ENCODE measurements at places on chromosomes 7 and 10.

DNA sequence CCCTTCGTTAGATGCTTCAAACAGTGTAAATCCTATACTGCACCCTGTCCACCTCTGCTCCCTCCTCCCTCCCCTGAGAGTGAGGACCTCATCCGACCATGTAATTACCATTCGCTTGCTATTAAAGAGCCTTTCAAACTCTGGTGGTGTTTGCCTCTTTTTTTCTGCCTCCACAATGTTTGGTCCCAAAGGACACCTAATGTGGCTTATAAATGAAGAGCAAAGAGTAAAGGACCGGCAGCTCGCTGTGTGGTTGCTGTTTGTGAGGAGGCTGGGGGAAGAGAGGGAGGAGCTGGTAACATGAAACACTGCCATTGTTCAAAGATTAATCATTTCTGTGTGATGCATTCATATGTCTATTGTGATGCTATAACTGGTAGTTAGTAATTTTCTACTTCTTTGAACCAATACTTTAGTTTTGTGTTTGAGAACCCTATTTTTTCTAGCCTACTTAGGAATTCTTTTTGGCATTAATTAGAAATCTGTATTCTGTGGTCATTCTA is 27.9 kb downstream of the MTURN start:
- DNase-seq = no peak

DNA sequence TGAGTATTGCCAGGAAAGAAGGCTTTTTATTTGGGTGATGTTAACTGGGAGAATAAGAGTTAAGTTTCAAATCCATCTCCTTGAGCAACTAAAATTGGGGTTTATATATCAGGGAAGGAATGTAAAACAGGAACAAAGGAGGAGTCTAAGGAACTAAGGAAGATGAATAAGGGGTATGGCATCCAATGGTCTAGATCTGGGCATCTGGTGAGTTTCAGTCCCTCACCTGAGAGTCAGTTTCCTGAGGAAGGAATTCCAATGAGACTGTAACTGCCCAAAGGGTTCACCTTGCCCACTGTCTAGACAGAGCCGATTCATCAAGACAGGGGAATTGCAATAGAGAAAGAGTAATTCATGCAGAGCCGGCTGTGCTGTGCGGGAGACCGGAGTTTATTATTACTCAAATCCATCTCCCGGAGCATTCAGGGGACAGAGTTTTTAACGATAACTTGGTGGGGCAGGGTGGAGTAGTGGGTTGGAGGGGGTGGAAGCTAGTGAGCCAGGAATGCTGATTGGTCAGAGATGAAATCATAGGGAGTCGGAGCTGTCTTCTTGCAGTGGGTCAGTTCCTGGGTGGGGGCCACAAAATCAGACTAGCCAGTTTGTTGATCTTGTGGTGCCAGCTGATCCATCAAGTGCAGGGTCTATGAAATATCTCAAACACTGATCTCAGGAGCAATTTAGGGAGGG is 188.3 kb upstream of the STK17A start:
- no peak for DNase-seq

DNA sequence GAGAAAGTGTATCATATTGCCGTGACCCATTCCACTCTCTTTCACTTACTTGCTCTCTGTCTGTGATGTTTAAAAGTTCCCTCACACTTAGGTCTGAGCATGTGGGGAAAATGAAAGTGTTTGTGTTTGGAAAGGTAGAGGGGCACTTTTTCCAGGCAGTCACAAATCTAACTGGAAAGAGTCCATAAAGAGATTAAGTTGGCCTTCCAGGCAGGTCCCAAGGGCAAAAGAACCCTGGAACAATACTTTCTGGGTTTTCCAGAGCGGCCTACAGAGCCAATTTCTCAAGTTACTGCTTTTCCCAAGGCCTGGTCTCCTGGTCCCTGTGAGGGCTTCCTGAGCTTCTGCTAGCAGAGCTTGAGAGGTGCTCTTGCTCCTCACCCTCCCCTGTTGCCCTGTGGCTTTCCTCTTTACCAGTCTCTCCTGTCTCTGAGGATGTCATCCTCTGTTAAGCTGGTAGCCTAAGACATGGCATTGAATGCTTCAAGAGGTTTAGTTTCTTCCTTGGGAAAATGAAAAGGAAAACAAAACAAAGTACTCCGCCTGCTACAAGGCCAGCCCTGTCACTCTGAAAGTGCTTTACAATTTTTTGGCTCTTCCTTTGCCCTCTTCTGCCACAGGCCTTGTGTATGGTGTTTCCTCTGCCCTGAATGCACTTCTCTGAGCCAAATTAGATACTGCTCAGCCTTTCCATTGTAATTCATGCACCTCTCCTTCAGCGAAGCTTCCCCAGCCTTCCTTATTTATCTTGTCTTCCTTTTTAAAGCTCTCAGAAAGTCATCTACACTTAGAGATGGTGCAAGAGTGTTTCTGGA is 20.1 kb downstream of the TES start:
- no peak for DNase-seq

- no peak for DNase-seq
Observed at GRCh38 chr10:114401195-114401791, 3.0 kb downstream of the AFAP1L2 start.

DNA sequence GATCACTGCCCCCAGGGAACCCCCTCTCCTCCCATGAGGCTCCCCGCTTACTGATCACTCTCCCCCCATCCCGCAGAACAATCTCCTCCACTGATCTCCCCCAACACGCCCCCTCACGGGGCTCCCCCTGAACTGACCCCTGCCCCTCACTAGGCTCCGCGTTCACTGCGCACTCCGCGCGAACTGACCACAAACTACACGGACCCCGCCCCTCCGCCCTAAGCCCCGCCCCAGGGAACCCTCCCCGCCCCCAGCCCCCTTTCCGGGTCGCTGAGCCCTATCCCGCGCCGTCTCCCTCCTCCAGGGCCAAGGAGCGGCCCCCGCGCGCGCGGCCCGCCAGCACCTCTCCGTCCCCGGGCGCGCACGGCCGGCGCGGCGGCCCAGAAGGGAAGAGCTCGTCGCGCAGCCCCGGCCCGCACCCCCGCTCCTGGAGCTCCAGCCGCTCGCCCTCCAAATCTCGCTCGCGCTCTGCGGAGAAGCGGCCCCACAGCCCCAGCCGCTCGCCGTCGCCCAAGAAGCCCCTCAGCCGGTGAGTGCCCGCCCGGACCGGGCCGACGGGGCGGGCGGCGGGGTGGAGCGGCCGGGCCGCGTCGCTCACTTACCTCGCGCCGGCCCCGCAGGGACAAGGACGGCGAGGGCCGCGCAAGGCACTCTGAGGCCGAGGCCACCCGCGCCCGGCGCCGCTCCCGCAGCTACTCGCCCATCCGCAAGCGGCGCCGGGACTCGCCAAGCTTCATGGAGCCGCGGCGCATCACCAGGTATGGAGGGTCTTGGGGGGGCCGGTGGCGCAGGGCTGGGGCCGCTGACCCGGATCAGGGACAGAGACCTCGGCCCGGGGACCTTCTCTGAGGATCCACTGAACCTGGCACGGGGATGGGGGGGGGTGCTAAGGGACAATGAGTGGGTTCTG is 19.9 kb upstream of the HSPB1 start:
- DNase-seq = no peak
